Activated CD8-positive, alpha-beta memory T cell treated with anti-CD3 and anti-CD28 coated beads for 1 hour (primary cell): ENCODE measurements at places on chromosomes 6 and 20.

- no peak for DNase-seq
Measured at GRCh38 chr6:69580706-69581105, 216.1 kb downstream of the LMBRD1 start.

DNA sequence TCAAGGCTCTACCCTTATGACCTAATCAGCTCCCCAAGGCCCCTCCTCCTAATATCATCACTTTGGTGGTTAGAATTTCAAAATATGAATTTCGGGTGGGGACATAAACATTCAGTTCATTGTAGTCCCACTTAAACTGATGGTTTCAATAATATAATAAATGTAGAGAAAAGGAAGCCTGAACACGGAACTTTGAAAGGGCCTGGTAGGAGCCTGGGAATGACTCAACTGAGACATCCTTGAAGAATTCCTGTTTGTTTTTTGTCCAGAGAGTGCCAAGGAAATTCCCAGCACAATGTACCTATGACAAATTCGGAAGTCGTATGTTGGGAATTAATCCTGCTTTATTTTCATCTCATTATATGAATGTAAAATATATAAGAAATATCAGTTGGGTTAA, 457.9 kb downstream of the PLCB1 start:
- no peak for DNase-seq

DNA sequence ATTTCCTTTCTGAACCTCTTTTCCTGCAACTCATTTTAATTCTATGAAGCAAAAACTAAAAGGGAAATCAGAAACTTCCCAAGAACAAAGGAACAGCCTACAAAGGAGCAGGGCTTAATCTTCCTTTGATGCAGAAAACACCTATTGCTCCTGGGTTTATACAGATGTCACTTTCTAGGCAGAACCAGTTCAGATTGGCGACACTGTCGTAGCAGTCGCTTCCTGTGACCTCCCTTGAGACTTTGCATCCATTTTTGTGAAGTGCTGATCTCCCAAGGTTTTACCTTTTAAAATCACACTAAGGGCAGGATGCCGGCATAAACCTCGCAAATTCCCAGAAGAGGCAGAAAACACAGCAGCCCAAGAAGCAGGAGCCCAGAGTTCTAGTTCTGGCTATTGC, 40.1 kb downstream of the JAG1 start:
- no peak for DNase-seq

GRCh38 chr20:39019805-39020325, 57.7 kb downstream of the DHX35 start:
- no peak for DNase-seq

- DNase-seq, result no peak
Measured at GRCh38 chr20:56932575-56933330, 303.6 kb downstream of the TFAP2C start.

DNA sequence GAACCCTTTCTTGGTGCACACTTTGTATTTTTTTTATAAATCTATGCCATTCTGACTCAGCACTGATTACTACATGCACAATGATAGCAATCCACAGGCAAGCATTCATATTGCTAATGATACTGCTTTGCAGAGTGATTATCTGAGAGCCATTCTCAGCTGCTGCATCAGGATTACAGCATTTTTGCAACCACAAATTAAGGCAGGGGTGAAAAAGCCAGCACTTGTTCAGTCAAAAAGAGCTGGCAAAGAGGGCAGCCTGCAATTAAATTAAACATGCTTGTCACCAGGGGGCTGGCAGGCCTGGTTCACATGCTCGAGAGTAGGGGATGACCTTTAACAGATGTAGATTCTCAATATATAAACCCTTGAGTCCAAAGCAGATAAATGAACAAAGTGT, 40.7 kb upstream of the SLC17A4 start:
- no peak for DNase-seq

- no peak for DNase-seq
Measured at GRCh38 chr6:97154015-97154414, 129.0 kb downstream of the MMS22L start.

- DNase-seq, result no peak
Measured at GRCh38 chr6:44685213-44685612, 297.7 kb downstream of the CDC5L start.

DNA sequence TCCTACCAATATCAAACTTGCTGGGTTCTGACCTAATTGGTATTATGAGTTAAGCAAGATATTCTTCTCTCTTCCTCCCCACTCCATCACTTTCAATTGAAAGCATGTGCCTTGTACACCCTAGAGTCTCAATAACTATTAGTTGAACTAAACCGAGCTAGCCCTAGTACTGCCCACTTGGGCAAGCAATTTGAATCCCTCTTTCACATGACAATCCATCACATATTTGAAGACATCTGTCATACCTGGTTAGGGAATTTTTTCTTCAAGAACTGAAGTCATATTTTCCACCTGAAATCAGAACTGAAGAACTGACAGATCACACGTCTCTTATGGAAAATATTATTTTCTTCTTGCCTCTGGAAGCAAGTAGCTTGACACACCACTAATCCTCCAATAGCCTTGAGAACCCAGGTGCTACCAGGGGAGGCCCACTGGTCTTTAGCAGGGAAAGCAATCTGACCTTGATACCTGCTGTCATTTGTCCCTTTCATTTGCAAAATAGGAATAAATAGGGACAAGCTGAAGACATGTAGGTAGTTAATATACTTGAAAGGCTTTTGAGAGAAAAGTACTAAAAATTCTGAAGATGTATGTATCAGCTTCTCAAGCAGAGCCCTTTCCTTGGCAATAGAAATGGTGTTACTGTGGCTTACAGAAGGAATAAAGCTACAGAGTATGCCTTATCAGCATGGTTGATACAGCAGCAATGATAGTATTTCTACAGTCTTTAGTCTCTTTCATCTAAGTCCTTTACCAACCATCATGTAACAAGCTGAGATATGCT, 71.4 kb downstream of the GJA10 start:
- DNase-seq, result no peak

GRCh38 chr6:170057034-170057734, 233.7 kb downstream of the DLL1 start:
- no peak for DNase-seq

DNA sequence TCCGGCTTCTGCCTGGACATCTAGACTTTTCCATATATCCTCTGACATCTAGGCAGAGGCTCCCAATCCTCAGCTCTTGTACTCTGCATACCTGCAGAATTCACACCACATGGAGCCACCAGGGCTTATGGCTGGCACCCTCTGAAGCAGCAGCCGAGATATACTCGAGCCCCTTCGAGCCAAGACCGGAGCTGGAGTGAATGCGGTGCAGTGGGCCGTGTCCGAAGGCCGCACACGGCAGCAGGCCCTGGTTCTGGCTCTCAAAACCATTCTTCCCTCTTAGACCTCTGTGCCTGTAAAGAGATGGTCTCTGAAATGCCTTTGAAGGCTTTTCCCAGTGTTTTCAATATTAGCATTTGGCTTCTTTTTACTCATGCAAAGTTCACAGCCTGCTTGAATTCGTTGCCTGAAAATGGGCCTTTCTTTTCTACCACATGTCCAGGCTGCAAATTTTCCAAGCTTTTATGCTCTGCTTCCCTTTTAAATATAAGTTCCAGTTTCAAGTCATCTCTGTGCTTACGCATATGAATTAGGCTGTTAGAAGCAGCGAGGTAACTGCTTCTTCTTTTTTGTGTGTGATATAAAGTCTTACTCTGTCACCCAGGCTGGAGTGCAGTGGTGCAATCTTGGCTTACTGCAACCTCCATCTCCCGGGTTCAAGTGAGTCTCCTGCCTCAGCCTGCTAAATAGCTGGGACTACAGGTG, 3.8 kb upstream of the SIRPB1 start:
- DNase-seq, result no peak

DNA sequence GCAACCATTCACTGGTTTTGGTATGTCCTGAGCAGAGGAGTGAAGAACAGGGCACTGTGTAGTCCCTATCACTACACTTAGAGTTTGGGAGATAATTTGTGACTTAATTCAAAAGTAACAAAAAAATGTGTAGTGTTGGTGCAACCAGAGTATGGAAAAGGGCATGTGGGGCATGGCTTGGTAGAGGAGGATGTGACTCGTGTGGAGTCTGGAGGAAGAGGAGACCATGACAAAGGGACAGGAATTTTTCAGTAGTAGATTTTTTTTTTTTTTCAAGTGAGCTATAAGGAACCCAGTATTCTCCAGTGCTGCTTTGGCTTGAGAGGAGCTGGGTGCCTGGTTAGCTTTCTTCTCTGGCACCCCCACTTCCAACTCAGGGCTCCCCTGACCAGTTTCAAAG, 5.1 kb downstream of the MTRES1 start:
- no peak for DNase-seq
